GM04503 (cell line): ENCODE measurements at places on chromosomes 11 and 22.

- no peak for DNase-seq
Observed at GRCh38 chr11:77300695-77301094, 791 bp downstream of the GDPD4 start.

DNA sequence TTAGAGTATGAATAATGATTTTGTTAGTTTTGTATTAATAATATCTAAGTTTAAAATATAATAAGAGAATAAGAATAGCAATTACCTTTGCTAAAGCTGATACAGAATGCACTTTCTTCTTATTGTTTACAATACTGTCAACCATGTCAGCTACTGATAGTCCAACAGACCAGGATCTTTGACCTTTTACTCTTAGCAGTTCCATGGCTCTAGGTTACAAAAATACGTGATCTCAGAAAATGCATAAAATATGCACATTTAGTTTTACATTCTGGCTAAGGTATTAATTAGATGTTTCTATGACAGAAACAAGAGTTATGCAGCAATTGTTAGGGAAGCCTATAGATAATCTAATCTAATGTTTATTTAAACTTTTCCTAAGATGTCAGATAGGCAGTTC is 7.5 kb upstream of the TSG101 start:
- DNase-seq: no peak

DNA sequence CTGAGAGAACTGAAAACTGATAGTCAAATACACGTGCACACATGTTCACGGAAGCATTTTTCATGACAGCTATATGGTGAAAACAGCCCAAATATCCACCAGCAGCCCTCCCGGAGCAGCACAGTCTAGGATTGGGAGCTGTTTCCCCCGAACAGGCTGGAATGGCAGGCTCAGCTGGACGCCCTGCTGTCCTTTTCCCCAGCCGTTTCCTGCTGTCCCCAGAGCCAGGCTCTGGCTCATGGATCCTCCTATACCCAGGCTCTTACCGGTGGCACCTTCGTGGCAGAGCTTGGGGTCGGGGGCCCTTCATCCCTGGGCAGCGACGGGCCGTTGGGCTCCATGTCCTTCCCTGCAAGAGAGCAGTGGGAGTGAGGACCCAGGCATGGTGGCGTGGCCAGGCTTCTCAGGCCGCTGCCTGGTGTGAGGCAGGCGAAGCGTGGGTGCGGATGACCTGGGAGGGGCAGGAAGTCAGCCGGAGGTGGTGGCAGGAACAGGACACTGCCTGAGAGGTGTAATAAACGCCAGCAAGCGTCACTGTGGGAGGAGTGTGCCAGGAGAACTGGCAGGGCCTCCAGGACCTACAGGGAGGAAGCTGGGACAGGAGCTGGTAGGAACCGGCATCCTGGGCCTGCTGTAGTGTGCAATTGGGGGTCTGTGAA is 38.8 kb downstream of the OSBPL5 start:
- DNase-seq: no peak

- DNase-seq: no peak
Observed at GRCh38 chr11:1073851-1074243, 827 bp upstream of the MUC2 start.

DNA sequence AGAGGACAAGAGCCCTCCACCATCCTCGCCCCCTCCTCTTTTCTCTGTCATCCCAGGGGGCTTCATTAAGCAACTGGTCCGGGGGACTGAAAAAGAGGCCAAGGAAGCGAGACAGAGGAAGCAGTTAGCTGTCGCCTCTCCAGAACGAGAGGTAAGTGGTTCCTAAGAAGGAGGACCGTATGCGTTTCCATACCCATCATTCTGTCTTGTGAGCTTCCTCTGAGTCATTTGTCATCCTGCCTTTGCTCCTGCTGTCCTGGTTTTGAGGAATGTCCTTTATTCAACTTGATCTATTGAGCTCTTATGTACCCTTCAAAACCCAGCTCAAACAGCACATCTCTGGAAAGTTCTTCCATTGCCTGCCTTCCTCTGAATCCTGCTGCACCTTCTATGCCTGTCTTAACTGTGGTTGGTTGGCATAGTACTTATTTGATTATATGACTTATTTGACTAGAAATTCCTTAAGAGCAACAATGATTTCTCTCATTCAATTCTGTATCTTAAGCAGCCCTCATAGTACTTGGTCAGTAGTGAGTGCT is 21.3 kb downstream of the MYO18B start:
- no peak for DNase-seq

- no peak for DNase-seq
Observed at GRCh38 chr22:48279461-48279756, 1517.0 kb downstream of the TBC1D22A start.

DNA sequence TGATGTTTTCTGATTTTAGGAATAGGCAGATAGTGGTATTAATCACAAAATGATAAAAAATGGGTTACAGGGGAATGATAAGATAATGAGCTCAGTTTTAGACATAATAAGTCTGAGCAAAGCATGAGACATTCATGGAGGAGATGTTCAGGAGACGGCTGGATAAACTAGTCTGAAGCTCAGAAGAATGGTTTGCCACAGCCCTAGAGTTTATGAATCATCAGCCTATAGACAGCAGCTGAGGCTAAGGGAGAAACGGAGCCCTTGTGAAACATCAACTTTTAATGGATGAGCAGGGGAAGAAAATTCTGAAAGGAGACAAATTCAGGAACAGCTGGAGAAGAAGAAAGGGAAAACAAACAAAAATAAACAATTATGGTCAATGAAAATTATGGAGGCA is 87.2 kb downstream of the RELT start:
- peak; percentile 43 for DNase-seq

DNA sequence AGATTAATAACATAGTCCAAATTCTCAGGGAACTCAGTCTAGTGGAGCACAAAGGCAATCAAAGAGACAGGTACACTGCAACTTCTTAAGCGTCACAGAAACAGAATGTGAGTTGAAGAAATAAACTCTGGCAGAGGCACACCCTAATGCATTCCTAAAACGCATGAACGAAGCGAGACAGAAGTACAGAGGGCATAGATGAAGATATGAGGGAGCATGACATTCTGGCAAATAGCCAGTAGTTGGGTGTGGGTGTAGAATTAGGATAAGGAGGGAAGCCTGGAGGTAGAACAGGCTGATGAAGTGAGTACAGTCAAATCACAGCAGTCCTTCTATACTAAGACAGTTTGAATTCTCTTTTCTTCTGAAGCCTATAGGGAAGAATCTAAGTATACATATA is 838.7 kb upstream of the API5 start:
- DNase-seq: no peak

DNA sequence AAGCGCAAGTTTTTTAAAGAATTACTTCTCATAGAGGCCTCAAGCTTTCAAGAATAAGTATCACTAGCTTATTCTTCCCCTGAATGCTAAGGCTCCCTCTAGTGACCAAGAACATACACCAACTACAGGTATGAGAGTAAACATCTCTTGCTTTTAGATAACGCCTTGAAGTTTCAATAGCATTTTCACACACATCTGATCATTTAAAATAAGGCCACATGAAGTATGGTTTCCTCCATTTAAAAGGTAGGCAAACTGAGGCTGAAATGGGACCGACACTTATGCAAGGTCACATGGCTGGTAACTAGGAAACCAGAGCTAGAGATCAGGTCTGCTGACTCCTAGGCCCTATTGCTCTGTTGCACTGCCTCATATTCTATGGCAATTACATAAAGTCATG is 66.5 kb downstream of the CCDC34 start:
- DNase-seq: no peak

- peak; percentile 14 for DNase-seq
Observed at GRCh38 chr11:26649884-26650283, 72.0 kb downstream of the SLC5A12 start.

DNA sequence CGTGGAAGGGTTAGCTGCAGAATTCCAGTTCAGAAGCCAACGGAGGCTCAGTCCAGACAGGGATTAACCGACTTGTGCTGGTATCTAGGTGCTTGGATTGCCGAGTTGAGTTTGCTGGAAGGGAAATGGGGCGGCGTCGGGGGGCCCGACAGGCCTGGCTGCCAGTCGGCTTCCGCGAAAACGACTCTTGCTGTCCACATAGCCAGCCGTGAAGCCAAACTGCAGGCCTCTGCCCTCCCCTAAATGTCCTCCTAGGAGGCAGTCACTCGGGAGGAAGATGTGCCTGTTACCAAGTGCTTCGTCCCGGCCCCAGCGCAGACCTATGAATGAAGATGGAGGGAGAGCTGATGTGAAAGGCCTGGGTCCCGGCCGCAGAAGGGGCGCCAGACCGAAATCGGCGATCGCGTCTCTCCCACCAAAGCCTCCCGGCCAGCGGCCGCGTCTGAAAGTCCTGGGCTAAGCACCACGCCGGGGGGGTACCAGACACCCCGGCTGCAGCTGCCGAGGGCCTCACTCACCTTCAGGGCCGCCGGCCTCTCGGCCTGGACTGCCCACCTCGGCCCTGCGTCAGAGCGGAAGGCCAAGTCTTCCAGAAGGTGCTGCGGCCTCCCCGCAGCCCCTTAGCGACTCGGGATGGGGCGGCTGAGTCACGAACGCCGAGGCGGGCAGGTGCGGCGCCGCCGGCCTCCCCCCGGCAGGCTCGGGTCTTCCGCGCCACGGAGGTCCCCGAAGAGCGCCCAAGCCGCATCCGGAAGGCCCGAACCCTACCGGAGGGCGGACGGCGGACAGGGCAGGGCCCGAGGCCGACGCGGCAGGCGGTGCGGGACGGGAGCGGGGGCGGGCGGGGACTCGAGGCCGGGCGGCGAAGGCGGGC is 7.5 kb downstream of the DPAGT1 start:
- no peak for DNase-seq

DNA sequence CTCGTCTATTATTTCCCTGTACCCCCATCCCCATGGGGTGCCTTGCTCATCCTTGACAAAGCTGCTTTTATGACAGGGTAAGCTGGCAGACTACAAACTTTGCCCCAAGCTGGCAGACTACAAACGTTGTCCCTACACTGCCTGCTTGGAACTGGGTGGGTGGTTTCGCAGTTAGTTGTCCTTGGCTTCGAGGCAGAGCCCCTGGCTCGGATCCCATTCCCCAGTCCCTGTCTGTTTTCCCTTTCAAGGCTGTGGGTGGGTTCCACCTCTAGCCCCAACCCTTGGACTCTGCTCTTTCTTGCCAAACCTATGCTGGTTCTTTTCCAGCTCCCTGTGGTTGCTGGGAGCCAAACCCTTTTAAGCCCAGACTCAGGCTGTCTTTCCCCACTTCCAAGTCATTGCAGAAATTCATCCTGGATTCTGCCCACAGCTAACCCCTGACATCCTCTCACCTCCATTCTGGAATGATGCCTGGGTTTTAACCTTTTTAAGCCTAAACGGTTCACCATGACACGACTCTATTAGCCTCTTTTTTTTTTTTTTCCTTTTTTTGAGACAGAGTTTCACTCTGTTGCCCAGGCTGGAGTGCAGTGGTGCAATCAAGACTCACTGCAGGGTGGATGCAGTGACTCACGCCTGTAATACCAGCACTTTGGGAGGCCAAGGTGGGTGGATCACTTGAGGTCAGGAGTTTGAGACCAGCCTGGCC is 9.2 kb upstream of the RBM14 start:
- DNase-seq: peak; percentile 65

GRCh38 chr22:46914916-46915894 is 152.8 kb downstream of the TBC1D22A start:
- DNase-seq: no peak

DNA sequence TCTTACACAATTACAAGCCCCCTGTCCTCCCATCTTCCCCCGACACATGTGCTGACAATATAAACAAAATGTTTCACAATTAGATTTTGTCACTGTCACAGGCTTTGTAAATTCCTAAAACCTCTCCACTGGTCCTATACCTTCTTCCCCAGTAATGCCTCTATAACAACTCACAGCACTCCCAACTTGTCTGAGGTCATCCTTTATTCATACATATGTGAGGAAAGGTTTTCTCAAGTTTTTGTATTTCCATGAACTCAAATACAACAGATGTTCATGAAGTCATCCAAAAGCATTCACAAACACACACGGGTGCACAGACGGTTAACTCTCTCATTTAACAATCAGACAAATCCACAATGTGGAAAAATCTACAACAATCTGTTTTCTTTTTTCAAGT is 1.9 kb downstream of the OR52H1 start:
- no peak for DNase-seq

DNA sequence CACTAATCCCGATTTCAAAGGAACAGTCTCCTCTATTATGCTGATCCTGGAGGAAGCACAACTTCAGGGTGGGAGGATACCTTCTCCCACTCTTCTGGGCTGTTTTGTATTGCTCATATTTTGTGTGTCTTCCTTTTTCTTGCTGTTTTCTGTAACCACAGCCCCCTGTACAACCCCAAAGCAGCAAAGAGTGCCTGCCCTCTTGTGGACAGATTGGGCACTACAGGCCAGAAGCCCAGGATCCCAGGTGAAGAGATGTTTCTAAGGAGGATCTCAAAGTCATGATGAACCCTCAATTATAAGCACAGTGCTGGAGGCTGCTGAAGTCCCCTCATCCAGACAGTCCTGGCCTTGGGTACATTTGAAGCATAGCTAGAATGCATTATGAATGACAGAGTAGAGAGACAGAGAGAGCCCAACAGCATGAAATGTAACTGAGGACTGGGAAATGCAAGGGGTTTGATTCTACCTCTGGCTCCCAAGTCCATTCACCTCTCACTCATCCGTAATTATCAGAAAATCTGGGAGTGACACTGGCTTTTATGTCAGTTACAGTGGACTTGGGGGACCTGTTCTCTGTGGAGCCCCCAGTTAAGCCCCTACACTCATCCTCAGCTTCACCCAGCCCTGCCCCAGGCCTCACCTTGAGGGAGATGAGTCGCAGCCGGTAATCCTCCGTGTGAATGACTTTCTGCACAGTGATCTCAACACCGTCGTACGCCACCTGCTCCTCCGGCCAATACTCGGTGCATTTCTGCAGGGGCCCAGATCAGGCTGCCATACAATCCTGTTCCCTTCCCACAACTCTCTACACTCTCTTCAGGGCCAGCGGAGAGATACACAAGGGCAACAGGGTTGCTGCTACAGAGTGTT is 6.2 kb upstream of the IGSF22 start:
- DNase-seq: no peak

- no peak for DNase-seq
Observed at GRCh38 chr11:132430429-132431062, 1060.1 kb downstream of the NTM start.

DNA sequence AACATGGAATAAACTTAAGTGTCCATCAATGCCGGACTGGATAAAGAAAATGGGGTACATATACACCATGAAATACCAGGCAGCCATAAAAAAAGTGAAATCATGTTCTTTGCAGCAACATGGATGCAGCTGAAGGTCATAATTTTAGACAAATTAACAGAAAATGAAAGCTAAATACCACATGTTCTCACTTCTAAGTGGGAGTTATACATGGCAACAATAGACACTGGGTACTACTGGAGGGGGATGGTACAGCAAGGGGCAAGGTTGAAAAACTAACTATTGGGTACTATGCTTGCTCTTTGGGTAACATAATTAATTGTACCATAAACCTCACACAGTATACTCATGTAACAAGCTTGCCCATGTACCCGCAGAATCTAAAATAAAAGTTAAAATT is 851.6 kb downstream of the DLG2 start:
- DNase-seq: no peak

GRCh38 chr11:12017865-12018453 is 9.5 kb upstream of the DKK3 start:
- DNase-seq: no peak

- no peak for DNase-seq
Observed at GRCh38 chr11:69644962-69645675, 4.2 kb downstream of the CCND1 start.
